ENCODE measurements at places on chromosomes 6 and 20.
A peak's percentile ranks its signal among the peaks of the same experiment; 100 is the strongest.

- peak; percentile 88 for DNase-seq
These were observed 52.8 kb downstream of the MRPL14 start for GRCh38 chr6:44074439-44074812.

GRCh38 chr6:110589865-110590513, 113.6 kb upstream of the SLC22A16 start:
- DNase-seq = no peak

DNA sequence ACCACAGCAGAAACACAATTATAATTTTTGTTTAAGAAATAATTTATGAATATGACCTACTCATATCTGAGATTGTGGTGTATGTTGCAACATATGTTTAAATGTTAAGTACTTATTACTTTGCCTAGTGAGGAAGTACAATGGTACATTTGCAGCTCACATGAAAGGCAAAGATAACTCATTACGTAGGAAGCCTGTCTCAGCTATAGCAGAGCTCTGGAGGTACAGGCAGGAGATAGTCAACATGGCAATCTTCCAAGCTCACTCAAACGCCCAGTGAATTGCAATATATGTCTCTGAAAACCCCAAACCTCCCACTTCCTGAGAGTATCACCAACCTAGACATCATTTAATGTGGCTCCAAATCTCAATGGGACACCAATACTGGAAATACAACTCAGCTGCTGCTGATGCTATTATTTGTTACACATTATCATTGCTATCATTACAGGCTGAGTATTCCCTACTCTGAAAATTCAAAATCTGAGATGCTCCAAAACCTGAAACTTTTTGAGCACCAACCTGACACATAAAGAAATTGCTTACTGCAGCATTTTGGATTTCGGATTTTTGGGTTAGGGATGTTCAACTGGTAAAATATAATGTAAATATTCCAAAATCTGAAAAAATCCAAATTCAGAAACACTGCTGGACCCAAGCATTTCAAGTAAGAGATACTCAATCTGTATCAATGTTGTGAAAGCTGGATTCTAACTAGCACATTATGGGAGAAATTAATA, 25.1 kb upstream of the GSTA4 start:
- peak; percentile 6 for DNase-seq

DNA sequence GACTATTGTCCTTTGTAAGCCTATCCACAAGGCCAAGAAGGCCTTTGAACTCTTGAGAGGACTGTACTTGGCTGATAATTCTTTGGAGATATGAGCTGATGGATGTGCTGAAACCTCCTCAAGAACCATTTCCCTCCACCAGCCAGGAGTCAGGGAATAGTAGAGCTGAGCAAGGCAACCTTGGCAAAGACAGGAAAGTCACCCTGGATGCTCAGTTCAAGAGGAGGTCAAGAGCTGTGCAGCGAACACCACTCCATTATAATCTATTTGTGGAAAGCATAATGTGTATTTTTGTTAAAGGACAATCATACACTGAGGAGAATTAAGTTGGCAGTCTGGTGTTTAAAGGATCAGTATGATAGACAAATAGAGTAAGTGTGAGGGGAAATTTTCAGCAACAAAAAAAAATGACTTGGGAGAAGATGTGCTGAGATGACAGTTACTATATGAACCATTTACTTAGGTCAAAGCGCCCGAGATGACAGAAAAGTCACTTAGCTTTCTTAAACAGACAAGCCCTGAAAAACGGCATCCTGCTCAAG, 177.2 kb upstream of the COL21A1 start:
- no peak for DNase-seq

DNA sequence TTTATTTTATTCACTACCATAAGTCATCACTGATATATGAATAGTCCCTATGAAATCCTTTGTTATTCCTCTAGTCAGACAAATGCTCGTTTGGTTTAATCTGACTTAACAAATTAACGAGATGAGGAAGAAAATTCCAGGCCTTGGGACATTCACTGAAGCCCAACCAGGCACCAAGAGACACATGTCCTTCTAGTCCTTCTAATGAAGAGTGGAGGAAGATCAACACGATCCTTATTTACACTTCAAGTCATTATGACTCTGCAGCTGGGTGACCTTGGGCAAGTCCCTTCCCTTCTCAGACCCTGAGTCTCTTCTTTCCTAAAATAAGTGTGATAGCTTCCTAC, 117.5 kb downstream of the CEBPB start:
- DNase-seq = no peak

DNA sequence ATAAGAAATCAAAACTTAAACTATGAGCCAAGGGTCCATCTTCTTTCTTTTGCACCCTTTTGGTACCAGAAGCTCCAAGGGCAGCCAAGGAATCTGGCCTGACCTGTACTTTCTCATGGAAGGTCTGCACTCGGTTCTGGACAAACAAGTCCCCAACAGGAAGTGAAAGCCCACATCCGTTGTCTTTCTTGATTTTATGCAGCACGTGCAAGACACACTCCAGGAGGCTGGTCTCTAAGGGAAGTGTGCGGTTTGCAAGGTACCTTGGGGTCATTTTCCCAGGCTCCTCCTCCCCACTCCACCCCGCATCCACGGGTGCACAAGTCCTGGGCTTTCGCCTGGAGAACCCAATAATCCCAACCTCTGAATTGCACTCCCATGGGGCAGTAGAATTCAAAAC, 101.9 kb downstream of the NFATC2 start:
- peak; percentile 65 for DNase-seq

DNA sequence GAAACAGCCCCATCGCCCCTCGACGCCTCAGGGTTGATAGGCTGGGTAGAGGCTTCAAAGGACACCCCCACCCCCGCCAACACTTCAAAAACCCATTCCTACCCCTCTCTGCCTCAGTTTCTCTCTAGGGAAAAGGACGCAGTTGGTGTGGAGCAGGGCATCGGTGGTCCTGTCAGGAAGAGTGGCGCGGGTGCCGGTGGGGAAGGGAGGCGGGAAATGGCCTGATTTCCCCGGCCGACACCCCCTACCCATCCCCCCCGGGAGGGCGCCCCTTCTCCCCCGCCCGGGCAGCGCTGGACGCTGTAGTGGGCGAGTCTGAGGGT, 367 bp downstream of the NRSN2 start:
- DNase-seq = no peak

- DNase-seq = no peak
These were observed 55.4 kb downstream of the MRPL14 start for GRCh38 chr6:44071670-44072451.

DNA sequence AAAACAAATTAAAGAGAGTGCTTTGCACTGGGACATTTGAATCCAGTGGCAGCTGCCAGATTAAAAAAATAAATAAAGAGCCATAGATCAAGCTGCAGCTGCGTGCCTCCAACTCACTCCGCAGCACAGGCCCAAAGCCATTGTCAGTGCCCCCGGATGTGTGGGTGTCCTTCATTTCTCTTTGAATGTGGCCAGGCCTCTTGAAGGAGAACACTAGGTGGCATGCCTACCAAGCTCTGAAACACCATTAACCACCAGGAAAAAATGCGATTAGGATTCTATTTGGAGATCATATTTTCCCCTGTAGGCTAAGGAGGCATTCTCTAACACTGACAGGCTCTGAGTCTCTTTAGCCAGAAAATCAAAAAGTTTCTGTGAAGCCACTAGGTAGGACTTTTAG, 549.8 kb downstream of the PRKN start:
- DNase-seq = peak; percentile 7

- no peak for DNase-seq
These were observed 242.4 kb downstream of the TAF4 start for GRCh38 chr20:61823242-61823641.

DNA sequence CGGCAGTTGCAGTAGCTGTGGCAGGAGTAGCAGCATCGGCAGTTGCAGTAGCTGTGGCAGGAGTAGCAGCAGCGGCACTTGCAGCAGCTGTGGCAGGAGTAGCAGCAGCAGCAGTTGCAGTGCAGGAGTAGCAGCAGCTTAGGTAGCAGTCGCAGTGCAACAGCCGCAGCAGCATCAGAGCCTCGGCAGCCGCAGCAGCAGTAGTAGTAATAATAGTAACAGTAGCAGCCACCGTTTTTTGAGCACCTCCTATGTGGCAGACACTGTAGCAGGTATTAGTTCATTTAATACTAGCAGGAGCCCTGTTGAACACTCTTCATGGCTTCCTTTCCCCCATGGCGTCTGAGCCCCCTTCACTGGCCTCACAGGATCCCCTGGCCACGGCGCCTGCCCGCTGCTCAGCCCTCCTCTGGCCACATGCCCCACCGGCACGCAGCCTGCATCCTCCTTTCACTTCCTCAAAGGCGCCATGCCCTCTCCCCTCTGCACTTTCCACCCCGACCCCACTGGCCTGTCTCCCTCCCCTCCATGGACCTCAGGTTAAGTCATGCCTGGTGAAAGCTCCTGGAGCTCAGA, 19.1 kb upstream of the IRF4 start:
- DNase-seq = peak; percentile 65

- no peak for DNase-seq
These were observed 28.2 kb upstream of the TAB2 start for GRCh38 chr6:149289192-149289781.

DNA sequence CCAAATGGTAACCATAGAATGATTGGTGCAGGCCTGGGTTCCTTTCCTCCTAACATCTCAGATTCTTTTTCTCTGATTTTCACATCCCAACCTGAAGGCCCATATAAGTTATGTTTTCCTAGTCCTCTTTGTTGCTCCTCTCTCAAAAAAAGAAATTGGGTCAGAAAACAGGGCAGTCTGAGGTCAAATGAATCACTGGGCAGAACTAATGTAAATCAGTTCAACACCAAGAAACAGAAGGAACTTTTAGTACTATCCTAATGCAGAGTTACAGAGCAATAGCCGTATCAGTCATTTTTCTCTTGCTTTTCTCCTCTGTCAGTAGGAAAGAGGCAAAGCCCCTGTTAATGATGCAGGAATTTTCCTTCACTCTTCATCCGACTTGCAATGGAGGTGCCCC, 11.0 kb upstream of the TPD52L1 start:
- no peak for DNase-seq

DNA sequence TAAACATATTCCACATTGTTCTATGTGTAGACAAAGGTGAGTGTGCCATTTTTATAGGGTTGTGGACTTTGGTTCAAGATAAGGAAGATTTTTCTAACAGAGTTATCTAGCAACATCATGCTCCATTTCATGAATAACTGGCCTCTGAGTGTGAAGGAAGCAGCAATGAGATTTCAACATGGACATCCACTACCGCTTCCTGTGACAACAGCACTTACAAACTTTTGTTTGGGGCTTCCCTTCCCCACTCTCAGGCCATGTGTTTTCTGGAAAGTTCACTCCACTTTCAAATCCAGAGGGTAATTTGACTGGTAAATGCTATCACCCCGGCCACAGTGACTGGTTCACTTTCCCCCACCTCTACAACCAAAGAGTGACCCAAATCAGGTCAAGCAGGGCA, 38.1 kb upstream of the PROKR2 start:
- DNase-seq = no peak

- DNase-seq = no peak
These were observed 69.9 kb upstream of the SOX4 start for GRCh38 chr6:21523652-21524051.

DNA sequence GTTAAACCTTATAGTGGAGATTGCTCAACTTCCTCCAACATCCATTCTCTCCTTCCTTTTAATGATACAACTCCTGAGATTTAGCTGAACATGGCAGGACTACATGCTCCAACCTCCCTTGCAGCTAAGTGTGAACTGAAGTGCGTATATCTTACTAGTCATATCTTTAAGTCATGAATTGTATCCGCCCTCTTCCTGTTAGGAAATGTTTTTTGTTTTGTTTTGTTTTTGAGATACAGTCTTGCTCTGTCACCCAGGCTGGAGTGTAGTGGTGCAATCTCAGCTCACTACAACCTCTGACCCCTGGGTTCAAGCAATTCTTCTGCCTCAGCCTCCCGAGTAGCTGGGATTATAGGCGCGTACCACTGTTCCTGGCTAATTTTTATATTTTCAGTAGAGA, 8.8 kb upstream of the OSTM1 start:
- DNase-seq = no peak

Data from NB4 (cell line).